ENCODE measurements at places on chromosomes 2 and 18.

GRCh38 chr18:61749031-61749430 is 143.8 kb downstream of the RNF152 start:
- DNase-seq: no peak

DNA sequence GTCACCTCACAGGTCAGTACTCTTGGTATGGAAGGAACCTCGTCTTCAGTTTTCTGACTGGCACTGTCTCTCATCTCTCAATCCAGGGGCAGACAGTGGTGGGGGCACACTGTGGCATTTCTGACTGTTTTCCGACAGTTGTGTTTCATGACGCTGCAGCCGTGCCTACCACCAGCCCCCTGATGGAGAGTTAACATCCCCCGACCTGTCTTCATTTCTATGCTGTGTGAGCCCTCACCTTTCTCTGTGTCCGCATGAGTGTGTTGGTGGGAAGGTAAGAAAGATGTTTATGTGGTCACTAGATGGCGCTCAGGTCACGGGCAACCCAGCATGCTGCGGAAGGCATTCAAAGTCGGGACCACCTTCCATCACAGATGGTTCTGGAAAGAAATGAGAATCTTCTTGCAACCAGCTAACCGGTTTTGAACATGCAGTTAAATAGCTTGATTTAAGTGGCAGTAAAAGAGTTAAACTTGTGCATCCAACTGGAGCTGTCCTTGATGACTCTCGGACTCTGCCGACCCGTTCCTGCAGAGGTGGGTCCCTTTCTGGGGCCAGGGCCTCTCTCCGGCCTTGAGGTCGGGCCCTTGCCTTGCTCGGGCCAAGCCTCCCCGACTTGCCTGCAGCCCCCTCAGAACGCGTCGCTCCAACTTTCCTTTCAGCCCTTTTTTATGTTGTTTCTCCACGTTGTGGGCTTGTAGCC is 92.4 kb downstream of the DYSF start:
- no peak for DNase-seq

DNA sequence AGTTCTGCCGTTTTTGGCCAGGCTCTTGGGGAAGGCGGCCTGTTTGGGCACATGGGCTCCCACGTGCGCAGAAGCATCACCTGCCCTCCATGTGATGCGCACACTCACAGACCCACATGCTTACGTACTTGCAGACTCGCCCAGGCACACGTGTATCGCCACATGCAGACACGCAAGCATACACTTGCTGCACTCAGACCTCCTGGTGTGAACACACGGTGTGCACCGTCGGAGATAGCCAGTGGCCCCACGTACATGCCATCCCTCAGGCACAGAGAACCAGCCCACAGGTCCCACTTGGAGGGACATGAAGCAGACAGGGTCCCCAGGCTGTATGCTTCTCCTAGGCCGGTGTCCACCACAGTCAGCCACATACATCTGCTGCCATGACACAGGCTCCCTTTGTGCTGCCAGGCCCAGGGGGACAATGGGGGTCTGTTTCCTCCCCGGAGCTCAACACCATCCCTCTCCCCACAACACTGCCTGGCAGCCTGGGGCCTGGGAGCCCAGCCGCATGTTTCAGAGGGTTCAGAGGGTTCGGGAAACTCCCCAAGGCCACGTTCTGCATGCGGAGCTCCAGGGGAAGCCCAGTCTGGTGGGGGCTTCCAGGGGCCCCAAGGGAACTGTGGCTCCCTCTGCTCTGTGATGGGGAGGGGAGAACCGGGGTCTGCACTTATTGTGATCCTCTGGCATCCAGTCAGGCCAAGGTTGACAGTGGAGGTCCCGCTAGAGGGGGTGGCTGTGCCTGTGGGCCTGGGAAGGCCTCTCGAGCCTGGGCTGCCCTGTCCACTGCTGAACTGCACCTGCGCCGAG is 208.1 kb upstream of the HAAO start:
- no peak for DNase-seq

DNA sequence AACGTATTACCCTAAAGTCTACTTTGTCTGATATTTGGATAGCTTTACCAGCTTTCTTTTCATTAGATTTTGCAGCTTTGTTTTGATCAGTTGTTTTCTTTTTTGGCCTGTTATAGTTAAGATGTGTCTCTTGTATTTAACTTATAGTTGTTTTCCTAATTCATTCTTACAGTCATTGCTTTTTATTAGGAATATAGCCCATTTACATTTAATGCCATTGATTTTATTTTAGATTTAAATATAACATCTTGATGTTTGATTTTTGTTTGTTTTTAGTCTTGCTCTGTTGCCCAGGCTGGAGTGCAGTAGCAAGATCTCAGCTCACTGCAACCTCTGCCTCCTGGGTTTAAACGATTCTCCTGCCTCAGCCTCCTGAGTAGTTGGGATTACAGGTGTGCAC is 215.9 kb upstream of the HDAC4 start:
- no peak for DNase-seq

GRCh38 chr2:169693360-169693759 is 845 bp downstream of the CFAP210 start:
- DNase-seq: no peak

DNA sequence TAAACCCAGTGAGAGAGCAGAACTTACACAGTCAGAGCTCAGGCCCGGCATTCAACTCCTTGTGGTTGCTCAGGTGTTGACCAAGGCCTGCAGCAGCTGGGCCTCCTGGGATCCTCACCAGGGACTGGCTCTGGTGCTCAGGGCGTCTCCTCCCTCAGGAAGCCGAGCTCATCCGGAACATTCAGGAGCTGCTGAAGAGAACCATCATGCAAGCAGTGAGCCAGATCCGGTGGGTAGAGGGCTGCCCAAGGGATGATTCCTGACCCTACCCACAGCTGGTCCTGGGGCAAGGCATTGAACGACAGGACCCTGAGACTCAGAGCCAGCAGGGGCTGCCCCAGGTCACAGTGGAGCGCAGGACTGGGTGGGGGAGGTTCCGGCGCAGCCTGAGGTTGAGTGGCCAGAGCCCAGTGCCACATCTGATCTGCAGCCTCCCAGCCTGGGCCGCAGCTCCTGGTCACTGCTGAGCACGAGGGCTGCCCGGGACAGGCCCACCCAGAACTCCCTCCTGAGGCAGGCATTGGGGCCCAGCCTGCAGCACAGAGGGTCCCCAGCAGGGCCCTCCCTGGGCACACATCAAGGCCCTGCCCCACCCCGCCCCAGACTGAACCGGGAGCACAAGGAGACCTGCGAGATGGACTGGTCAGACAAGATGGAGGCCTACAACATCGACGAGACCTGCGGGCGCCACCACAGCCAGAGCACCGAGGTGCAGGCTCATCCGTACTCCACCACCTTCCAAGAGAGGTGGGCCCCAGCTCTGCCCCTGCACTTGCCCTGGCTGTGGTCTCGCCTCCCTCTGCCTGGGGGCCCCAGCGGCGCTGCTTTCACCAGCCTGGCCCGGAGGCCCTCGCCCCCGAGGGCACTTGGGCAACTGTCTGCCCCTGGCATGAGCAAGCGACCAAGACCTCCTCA is 2.4 kb downstream of the TEKT4 start:
- DNase-seq: no peak

- no peak for DNase-seq
These were observed 326.9 kb upstream of the TNP1 start for GRCh38 chr2:217186668-217187159.

- DNase-seq: no peak
These were observed 50.6 kb upstream of the IKZF2 start for GRCh38 chr2:213202011-213202410.

DNA sequence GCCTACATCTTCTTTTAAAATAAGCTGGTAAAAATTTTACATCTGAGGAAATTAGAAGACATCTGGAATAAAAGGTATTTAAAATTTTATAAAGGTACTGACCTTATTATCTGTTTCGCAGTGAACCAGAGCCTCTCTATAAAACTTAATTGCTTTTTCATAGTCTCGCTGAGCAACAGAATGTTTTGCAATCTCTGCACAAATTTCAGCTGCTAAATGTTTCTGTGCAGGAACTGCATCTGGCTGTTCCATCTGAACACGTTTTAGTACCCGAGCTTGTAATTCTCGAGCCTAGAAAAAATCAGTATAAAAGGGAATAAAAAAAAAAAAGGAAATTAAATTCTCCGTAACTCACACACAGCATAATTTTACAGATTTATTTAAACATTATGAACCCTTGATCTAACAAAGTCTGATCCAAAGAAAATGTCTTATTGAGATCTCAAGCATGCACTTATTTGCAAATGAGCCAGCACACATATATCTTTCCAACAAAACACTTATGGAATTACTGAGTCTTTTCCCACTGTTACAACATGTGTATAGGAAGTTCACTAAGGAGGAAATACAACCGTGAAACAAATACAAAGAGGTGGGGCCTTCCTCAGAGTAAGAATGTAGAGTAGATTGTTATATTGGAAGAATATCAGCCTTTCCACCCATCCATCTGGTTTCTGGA is 51.8 kb downstream of the TTC21B start:
- no peak for DNase-seq

DNA sequence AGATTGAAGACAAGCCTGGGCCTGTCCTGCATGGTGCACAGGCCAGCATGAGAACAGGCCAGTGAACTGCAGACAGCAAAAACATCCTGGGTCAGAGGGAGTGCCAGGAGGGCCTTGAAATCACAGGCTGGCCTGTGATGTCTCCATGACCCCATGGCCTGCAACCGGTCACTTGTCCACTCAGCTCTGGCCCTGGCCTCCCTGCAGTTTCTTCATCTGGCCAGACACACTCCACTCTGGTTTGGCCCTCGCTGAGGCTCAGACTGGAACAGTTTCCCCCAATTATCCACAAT is 12.6 kb downstream of the CYRIA start:
- DNase-seq: no peak

DNA sequence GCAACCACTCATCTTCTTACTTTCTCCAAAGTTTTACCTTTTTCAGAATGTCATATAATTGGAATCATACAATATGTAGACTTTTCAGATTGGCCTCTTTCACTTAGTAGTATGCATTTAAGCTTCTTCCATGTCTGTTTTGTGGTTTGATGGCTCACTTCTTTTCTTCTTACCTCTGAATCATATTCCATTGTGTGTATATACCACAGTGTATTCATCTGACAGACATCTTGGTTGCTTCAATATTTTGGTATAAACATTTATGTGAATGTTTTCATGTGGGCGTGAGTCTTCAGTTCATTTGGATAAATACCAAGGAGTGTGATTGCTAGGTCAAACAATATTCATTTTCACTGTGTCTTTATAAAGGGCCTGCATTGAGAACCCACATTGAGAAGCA is 136.1 kb upstream of the NOSTRIN start:
- DNase-seq: no peak

DNA sequence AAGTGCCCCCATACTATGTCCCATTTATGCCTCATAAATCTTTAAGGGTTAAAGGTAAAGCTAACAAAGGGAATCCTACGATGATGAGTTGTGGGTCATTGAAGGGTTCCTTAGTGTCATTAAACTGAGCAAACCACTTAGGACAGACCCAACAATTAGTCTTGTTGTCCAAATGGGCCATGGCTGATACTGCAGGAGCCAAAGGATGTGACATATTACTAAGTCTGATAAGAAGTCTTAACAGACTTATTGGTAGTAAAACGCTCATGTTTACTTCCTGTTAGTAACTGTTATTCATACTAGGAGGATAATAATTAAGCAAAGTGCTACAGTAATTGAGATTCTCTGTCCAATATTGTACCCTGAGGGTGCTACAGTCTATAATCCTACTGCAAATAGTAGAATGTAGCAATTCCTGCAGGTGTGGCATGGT is 96.8 kb downstream of the PTPN4 start:
- no peak for DNase-seq

DNA sequence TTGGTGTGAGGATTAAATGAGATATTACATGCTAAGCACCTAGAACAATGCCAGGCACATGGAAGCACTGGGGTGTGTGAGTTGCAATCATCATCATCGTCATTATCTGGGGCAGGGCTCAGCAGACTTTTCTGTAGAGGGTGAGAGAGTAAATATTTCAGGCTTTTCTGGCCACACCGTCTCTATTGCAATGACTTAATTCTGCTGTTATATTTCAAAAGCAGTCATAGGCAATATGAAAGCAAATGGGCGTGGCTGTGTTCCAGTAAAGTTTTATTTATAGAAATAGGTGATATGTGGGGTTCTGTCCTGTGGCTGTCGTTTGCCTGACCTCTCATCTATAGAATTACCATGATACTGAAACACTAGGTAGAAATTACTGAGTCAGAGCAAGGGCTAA is 60.6 kb downstream of the IL1R2 start:
- no peak for DNase-seq

GRCh38 chr2:44897406-44897805 is 44.1 kb upstream of the SIX3 start:
- DNase-seq: no peak

- peak; percentile 73 for DNase-seq
These were observed at the start of gene SNRNP27 for GRCh38 chr2:69893684-69894551. Gene SNRNP27, plus strand, starts transcription at chr2:69893956. Its CDS starts 29 bp downstream, at chr2:69893985.

GRCh38 chr18:6374340-6374739 is 40.4 kb downstream of the L3MBTL4 start:
- no peak for DNase-seq

Data from activated CD4-positive, CD25-positive, alpha-beta regulatory T cell treated with anti-CD3 and anti-CD28 coated beads, Interleukin-2, amount 50 U/mL, for 16 hours (primary cell).